ENCODE measurements at places on chromosomes 16 and 17. TPM values are rescaled to one million over a fixed set of nuclear protein-coding genes. Genes with fewer than 3 reads are reported as not detected.

The KRTAP17-1 gene
- polyA plus RNA-seq = not detected

The ALOX15 gene
- 3.9 TPM for polyA plus RNA-seq

The PNMT gene
- 6.2 TPM for polyA plus RNA-seq

The MYO19 gene
- 46.8 TPM for polyA plus RNA-seq

The PRR29 gene
- 12.3 TPM for polyA plus RNA-seq

The IGFBP4 gene
- 98.3 TPM for polyA plus RNA-seq

The KRTAP2-1 gene
- polyA plus RNA-seq = not detected

The EME1 gene
- 7.5 TPM for polyA plus RNA-seq

The RAB11FIP4 gene
- 50.5 TPM for polyA plus RNA-seq

The PRSS22 gene
- not detected for polyA plus RNA-seq

The IGF2BP1 gene
- 6.3 TPM for polyA plus RNA-seq

The TRPV3 gene
- polyA plus RNA-seq = 4.7 TPM

The GJD3 gene
- not detected for polyA plus RNA-seq

The COPZ2 gene
- 35.6 TPM for polyA plus RNA-seq

The ATF7IP2 gene
- polyA plus RNA-seq = 10.4 TPM
